ENCODE measurements at places on chromosomes 7 and 10. TPM values are rescaled to one million over a fixed set of nuclear protein-coding genes. Genes with fewer than 3 reads are reported as not detected.

Gene PRKAR2B
- total RNA-seq, result 10.5 TPM

Gene PRTFDC1
- total RNA-seq, result 3.6 TPM

Gene ASB10
- not detected for total RNA-seq

- no peak for DNase-seq
Observed at GRCh38 chr10:10661176-10661575, 356.5 kb upstream of the CELF2 start.

DNA sequence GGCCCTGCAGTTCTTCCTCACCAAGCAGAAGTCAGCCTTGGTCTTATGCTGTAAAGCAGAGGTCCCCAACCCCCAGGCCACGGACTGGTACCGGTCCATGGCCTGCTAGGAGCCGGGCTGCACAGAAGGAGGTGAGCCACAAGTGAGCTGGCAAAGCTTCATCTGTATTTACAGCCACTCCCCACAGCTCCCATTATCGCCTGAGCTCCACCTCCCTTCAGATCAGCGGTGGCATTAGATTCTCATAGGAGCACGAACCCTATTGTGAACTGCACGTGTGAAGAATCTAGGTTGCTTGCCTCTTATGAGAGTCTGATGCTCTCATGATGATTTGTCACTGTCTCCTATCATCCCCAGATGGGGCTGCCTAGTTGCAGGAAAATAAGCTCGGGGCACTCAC lies 87.6 kb upstream of the NEBL start:
- no peak for DNase-seq

Gene CHST3
- total RNA-seq, result 41.4 TPM

DNA sequence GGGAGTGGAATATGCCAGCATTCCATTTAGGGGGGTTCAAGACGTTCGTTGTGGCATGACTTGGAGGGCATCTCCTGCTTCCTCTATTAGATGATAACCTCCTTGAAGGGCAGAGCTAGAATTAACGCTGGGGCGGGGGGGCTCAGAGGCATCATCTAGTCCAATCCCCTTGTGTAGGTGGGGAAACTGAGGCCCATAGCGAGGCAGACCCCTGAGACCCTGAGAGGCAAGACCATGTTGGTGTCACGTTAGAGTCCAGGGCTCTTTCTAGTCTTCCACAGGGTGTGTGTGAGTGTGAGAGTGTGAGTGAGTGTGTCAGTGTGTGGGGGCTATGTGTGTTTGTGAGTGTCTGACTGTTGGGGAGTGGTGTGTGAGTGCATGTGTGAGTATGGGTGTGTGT lies 29.3 kb upstream of the NUB1 start:
- DNase-seq, result peak; percentile 57

DNA sequence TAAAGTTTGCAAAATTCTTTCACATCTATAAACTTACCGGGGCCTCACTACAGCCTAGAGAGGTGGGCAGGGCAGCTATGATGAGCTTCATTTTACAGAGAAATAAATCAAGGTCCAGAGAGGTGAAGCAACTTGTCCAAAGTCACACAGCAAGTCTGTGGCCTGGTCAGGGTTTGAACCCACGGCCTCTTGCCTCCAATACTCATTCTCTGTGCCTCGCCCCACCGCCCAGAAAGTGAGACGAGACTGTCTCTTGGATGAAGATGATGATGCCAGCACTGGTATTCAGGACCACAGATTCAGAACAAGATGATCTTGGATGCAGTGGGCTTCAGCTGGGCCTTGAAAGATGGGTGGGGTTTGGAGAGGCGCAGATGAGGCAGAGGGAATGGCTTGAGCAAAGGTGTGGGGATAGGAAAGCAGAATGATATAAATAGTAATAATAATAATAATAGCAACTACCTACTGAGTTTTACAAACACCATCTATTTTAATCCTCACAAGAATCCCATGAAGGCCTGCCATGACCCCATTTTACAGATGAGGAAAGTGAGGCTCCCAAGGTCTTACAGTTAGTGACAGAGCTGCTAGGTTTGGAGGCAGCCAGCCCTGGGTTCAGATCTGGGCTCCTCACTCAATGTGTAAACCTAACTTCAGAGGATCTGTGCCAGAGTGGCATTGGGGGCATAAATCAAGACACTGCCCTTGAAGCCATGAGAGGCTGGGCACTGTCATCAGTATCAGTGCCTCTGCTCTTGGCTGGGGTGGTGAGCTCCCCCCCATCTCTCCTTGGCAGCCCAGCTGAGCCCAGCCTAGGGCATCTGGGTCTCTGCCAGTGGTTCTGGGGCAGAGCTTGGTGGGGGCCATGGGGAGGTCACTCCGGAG lies 70.0 kb downstream of the NEURL1 start:
- DNase-seq, result no peak

Gene UPK3B
- total RNA-seq, result 7.6 TPM

DNA sequence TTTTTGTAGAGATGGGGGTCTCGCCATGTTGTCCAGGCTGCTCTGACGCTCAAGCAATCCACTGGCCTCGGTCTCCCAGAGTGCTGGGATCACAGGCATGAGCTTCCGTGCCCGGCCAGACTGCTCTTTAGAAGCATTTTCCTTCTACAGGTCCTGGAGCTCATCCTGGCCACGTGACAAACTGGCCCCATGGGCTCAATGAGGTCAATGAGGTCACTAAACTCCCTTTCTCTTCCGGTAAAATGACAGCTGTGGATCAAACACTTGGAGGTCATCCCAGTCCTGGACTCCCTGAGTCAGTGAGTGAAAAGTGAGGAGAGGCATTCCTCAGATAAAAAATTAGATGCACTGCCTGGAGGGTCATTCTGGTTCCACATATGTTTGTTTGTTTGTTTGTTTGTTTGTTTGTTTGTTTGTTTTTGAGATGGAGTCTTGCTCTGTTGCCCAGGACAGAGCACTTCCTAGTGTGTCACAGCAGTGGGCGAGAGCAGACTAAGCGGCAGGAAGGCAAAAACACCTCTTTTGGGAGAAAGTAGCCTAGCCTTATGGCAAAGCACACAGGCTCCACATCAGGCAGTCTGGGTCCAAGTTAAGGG lies 134.9 kb downstream of the TNS3 start:
- no peak for DNase-seq

DNA sequence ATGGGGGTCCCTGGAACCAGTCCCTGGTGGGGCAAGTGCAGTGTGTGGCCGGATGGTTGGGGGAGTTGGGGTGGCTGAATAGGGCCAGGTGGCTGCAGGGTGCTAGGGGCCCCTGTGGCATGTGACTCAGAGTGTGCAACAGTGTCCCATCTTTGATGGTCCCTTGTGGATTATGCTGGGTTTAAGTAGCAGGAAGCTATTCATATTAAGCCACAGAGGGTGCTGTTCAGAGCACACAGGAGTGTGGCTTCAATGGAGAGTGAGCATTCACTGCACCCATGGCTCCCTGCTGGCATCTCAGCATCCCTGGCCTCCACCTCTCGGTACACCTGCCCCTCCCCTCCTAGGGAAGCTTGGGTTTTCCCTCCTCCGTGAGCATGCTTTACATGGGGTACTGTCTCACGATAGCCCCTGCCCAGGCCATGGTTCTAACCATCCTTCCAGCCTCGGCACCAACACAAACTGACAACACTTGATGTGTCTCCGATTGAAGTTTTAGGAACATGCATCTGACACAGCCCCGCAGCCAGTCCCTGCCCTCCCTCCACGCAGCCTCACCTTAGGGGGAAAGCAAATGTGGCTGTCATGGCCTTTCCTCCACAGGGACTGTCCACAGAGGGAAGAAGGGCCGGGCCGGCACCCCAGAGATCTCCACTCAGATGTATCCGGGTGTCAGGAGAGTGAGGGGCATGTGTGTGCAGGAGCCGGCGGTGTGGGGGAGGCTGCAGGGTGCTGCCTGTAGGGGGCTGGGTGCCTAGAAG lies 30.4 kb upstream of the PPIF start:
- DNase-seq, result no peak

DNA sequence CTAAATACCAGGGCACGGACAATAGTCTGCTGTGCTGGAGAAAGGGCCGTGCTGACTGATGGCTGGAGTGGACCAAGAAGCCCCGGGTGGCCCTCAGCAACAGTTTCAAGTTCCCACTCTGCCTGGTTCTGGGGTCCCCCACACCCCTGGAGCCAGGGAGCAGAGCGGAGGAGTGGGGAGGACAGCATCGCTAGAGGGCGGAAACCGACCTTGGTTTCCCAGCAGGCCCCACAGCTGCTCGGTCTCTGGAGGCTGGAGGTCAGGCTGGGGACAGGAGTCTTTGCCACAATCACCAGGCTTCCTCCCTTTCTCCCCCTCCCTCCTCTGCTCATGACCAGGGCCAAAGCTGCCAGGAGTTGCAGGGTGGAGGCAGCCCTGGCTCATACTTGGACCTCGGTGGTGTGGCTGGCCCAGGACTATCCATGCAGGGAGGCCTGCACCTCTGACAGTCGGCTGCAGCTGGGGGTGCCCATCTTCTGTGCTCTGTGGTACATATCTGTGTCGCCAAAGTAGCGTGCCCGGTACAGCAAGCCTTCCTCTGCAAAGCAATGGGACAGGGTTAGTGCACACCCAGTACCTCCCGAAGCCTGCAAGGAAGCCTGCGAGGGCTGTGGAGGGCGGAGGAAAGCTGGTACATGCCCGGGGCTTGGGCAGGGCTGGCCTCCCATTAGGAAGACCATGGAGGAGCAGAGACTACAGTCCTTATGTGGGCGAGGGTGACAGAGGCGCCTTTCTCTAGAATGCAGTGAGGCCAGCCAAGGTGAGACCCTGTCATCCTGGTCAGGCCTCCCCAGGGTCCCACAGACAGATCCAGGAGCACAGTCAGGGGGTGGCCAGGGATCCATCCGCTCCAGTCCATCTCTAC lies 19.1 kb downstream of the DNAJB12 start:
- DNase-seq, result peak; percentile 86

Gene ZNF425
- not detected for total RNA-seq

DNA sequence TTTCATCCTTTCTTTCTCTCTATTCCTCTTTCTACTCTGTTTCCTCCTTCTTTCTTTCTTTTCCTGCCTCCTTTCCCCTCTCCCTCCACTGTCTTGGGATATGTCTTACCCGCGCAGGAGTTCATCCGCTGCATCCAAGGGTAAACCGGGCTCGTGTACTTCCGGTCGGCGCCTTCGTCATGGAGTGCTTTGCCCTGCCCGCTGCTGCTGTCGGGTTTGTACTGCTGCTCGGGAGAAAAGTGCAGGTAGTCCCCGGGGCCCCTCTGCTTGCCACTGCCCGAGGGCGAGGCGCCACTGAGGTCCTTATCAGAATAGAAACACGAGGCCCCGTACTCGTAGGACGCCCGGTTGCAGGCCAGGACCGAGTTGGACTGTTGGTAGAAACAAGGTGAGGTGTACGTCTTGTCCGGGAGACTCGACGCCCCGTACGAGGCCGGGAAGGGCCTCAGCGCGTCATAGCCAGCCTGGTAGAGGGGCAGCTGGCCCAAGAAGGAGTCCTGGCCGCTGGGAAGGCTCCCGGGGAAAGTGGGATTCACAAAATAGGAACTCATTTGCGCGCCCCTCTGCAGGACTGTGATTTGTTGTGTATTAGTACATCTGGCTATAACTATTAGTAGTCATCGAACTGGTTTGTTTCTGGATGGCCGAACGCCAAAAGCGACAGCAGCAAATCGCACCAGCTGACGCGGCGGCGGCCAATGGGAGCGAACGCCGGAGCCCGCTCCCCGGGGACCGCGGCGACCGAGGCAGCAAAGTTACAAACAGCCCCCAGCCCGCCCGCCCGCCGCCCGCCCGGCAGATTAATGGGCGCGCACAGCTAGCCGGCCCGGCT lies at the start of gene HOXA6:
Gene HOXA6 (minus strand): TSS at position 576 of the 832 bp plus-strand sequence. CDS start 25 bp downstream, at position 551.
- peak; percentile 88 for DNase-seq

- DNase-seq, result no peak
Observed at GRCh38 chr7:15925608-15926007, 239.1 kb upstream of the MEOX2 start.

DNA sequence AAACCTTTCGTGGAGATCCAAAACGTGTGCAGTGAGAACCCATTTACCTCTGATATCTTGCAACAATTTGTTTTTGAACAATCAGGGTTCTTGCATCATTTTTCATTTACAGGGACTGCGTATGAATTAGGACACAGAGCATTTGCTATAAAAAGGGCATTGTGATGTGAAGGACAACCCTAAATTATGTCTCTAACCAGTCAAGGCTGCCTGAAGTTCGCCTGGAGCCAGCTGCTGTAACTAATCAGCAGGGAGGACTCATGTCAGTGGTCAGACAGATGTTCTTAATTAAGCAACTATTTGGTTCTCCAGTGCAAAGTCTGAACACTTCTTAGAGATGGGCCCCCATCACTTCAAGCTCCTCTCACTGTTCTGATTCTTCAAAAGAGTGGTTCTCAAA lies 674.8 kb downstream of the KCNMA1 start:
- no peak for DNase-seq

- peak; percentile 75 for DNase-seq
Observed at GRCh38 chr10:29643771-29644501, 9.2 kb upstream of the SVIL start.

- no peak for DNase-seq
Observed at GRCh38 chr10:73244866-73245477, 2.1 kb downstream of the DNAJC9 start.

GRCh38 chr10:122476333-122476695 lies 15.0 kb downstream of the HTRA1 start:
- DNase-seq, result no peak

GRCh38 chr7:46839651-46840050 lies 742.3 kb downstream of the TNS3 start:
- no peak for DNase-seq

- DNase-seq, result no peak
Observed at GRCh38 chr10:79189853-79190435, 121.2 kb downstream of the ZMIZ1 start.

- peak; percentile 60 for DNase-seq
Observed at GRCh38 chr10:43255634-43256431, 11.0 kb downstream of the RASGEF1A start.

DNA sequence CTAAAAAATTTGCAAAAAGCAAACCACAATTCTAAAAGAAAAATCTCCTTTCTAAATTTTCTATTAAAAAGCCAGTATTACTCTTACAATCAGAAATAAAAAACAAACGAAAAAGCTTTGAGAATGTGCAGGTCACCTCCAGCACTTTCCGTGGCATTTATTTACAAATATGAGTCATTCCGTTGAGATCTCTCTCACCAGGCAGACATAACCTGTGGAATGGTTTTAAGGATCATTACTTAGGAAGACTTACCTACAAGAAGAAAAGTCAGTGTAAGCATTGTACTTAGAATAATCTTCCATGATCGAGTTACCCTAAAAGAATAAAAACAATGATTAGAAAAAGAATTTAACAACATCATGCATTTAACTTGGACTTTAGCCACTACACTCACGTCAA lies 3.3 kb downstream of the SUN3 start:
- no peak for DNase-seq

- no peak for DNase-seq
Observed at GRCh38 chr7:22156205-22156604, 200.7 kb downstream of the RAPGEF5 start.

Gene OR2A2
- not detected for total RNA-seq

Gene NYAP1
- total RNA-seq, result 0.96 TPM

DNA sequence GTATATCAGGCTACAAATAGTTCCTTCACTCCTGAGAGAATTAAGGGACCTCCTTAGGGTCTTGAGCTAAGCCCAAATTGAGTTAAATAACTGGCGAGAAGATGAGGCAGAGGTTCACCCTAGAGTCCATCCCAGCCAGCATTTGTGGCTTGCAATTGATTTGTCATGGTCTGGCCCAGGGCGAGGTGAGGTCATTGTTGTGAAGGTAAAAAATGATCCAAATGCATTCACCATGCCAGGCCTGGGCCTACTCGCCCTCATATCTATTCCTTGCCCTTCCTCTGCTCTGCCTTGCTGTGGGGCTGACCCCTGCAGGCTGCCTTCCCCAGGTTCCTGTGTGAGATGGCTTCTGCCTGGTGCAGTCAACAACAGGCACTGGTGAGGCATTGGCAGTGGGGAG lies 207.2 kb downstream of the ZNF365 start:
- DNase-seq, result no peak

Gene CYP3A4
- total RNA-seq, result not detected

Measured in ascending aorta (tissue), 2 donors.